CD8-positive, alpha-beta memory T cell (primary cell): ENCODE measurements at places on chromosomes 16 and 17. TPM values are rescaled to one million over a fixed set of nuclear protein-coding genes. Genes with fewer than 3 reads are reported as not detected.

The TPSD1 gene
- total RNA-seq = not detected

The TBC1D3L gene
- 6.6 TPM for total RNA-seq

The PLD6 gene
- total RNA-seq = 26.5 TPM

The ACSM2A gene
- not detected for total RNA-seq

The SGF29 gene
- total RNA-seq = 37.9 TPM

The ALDH3A1 gene
- total RNA-seq = not detected

The CES5A gene
- total RNA-seq = not detected

The DPEP2 gene
- 6.4 TPM for total RNA-seq

The ZNF750 gene
- total RNA-seq = not detected

The PPM1E gene
- not detected for total RNA-seq

The NDUFAF8 gene
- 138 TPM for total RNA-seq

The HAP1 gene
- total RNA-seq = 0.13 TPM

The CUEDC1 gene
- total RNA-seq = 0.73 TPM

The GPR142 gene
- total RNA-seq = not detected

The CTRB2 gene
- total RNA-seq = not detected

The ABCA6 gene
- total RNA-seq = 0.20 TPM

The XAF1 gene
- 5.8 TPM for total RNA-seq
